ENCODE measurements at places on chromosomes 12 and 14.

DNA sequence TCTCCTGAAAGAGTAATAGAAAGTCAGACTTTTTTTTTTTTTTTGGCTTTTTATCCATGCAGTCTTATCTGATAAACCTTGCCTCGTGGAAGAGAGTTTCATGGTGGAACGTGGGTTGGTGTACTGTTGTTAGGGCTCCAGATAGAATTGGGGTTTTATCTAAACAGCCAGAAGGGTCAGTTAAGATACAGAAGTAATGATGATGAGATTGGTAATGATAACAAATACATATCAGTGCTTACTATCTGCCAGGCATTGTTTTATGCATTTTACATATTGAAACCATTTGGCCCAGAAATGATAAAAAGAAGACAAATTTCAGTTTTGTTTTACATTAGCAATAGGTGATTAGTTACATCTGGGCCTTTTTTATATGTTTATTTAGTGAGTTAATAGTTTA, 372.8 kb upstream of the PRICKLE1 start:
- no peak for DNase-seq

DNA sequence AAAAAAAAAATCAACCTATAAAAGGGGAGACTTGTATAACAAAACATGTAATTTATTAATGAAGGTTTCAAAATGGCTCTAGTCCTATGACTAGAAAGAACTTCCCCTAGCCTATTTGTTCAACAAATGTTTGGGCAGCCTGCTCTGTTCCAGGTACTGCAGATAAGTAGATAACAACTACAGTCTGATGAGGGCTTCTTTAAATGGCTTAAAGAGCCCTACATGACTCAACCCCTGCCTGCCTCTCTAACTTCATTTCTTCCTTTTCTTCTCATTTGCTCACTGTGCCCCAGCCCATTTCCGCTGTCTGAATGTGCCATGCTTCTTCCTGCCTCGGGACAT, 21.5 kb downstream of the ALDH6A1 start:
- DNase-seq, result peak; percentile 57

GRCh38 chr12:80607361-80608135, 99.9 kb upstream of the MYF6 start:
- no peak for DNase-seq

- no peak for DNase-seq
Observed at GRCh38 chr12:42630314-42630713, 40.8 kb upstream of the PRICKLE1 start.

GRCh38 chr12:77357655-77358054, 292.3 kb upstream of the E2F7 start:
- no peak for DNase-seq

GRCh38 chr12:57242691-57243454, 8.1 kb downstream of the STAC3 start:
- DNase-seq, result peak; percentile 73

- no peak for DNase-seq
Observed at GRCh38 chr12:13851828-13852227, 129.6 kb downstream of the GRIN2B start.

DNA sequence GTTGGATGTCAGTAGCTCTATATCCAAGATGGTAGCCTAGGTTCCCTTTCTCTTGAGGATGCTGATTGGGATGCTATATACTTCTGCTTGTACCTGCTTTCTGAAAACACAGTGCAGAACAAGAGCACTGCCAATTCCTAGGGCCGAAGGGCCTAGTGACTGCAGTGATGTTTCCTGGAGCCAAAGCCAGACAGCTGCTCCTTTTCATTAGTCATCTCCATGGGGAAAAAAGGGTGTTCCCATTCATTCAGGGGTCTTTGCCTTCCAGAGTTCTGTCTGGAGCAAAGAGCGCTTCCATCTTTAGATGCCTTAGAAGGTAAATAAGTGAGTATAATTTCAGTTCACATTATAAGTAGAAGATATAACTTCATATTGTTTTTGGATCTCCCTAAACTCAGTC, 85.5 kb downstream of the PTPRB start:
- DNase-seq, result no peak

GRCh38 chr14:31283578-31284252, 76.1 kb upstream of the HECTD1 start:
- DNase-seq, result no peak

GRCh38 chr14:50396631-50397389, at the start of gene CDKL1:
Gene CDKL1, minus strand, starts transcription at chr14:50396881. Its CDS starts 1,013 bp downstream, at chr14:50395868.
- peak; percentile 32 for DNase-seq

DNA sequence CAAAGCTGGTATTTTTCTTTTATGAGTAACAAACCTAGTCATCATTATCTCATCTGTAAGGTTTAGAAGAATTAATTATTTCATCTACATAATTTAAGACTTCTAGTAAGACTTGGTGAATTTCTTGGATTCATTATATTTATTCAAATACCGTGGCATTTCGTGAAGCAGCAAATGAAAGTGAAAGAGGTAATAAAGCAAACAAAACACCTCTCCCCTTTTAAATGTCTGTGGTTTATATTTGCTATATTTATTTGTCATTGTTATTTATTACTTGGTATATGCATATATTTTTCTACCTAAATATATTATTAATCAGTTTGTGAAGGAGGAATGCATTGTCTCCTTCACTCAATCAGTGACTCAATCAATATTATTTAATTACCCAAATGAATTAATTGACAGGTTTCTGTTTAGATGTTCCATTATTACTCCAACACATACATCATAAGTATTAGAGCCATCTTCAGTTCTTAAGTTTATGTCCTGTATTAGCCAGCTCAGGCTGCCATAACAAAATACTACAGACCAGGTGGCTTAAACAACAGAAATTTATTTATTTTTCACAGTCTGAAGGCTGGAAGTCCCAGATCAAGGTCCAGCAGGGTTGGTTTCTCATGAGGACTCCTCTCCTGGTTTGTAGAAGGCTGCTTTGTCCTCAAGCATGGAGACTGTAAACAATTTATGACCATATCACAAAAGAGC, 6.6 kb downstream of the CFAP54 start:
- no peak for DNase-seq

- DNase-seq, result no peak
Observed at GRCh38 chr12:27844366-27845090, 64.5 kb upstream of the MANSC4 start.

- DNase-seq, result no peak
Observed at GRCh38 chr14:20808162-20808483, 5.5 kb upstream of the RNASE1 start.

GRCh38 chr14:50058113-50058512, 58.3 kb downstream of the VCPKMT start:
- DNase-seq, result no peak

DNA sequence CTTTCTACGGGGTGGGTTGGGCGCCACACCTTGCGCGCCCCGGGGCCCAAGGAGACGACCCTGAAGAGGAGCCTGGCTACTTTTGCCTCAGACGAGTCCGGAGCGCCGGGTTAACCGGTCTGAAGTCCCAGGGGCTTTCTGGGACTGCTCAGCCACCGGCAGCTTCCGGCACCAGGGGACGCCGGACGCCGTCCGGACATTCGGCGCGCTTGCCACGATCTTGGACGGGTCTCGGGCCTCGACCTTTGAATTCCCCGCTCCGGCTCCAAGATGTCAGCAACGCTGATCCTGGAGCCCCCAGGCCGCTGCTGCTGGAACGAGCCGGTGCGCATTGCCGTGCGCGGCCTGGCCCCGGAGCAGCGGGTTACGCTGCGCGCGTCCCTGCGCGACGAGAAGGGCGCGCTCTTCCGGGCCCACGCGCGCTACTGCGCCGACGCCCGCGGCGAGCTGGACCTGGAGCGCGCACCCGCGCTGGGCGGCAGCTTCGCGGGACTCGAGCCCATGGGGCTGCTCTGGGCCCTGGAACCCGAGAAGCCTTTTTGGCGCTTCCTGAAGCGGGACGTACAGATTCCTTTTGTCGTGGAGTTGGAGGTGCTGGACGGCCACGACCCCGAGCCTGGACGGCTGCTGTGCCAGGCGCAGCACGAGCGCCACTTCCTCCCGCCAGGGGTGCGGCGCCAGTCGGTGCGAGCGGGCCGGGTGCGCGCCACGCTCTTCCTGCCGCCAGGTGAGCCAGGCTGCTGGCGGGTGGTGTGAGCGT, at the start of gene ACOT4:
Gene ACOT4, plus strand, starts transcription at position 184 of the 760 bp plus-strand sequence. Its CDS starts 87 bp downstream, at position 271.
- DNase-seq, result peak; percentile 42

DNA sequence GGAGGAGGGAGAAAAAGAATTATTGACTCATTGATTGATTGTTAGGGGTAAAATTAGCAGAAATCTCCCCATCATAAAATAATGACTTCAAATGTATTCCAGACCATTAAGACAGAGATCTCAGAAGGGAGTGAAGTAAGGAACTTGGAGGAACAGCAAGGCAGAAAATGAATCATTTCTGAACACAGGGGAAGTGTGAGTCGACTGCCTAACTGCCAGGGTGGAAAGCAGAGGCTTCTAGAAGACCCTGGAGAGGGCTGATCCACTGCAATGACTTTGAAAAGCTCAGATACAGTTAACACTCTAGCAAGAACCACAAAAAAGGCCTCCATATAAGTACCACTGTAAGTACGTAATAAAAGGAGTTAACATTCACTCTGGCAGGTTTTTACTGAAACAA, 9.7 kb downstream of the GLTP start:
- no peak for DNase-seq

- DNase-seq, result peak; percentile 43
Observed at GRCh38 chr14:100692859-100693558, 33.7 kb upstream of the DLK1 start.

GRCh38 chr12:95577820-95578219, 26.5 kb upstream of the USP44 start:
- DNase-seq, result no peak

GRCh38 chr14:58677996-58678395, 40.2 kb downstream of the DACT1 start:
- no peak for DNase-seq

DNA sequence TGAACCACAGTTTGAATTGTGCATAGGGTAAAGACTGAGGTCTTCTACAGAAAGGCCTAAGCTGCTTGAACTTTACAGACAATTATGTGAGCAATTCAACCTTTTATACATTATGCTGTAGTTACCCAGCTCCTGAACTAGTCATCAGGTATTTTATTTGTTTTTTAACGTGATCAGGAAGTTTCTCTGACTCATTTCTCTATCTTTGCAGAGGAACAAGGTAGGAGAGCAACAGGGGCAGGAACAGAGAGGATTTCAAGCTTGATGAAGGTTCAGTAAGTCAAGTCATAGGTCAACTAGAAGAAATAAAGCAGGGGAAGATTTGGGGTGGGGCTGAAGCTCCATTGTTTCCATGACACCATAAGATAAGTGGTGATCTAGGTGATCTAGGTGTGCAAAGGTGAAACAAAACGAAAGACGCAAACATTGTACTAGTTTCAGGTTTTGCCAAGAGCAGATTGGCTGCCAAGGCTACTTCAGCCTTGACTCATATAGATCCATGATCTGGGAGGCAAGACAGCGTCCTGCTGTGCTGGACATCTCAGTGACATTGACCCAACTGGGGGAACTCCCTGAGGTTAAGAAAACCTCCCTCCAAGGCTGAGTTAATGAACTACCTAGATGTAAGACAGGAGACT, 198.1 kb downstream of the DAD1 start:
- peak; percentile 23 for DNase-seq

- DNase-seq, result no peak
Observed at GRCh38 chr12:88202500-88202899, 60.4 kb downstream of the TMTC3 start.

DNA sequence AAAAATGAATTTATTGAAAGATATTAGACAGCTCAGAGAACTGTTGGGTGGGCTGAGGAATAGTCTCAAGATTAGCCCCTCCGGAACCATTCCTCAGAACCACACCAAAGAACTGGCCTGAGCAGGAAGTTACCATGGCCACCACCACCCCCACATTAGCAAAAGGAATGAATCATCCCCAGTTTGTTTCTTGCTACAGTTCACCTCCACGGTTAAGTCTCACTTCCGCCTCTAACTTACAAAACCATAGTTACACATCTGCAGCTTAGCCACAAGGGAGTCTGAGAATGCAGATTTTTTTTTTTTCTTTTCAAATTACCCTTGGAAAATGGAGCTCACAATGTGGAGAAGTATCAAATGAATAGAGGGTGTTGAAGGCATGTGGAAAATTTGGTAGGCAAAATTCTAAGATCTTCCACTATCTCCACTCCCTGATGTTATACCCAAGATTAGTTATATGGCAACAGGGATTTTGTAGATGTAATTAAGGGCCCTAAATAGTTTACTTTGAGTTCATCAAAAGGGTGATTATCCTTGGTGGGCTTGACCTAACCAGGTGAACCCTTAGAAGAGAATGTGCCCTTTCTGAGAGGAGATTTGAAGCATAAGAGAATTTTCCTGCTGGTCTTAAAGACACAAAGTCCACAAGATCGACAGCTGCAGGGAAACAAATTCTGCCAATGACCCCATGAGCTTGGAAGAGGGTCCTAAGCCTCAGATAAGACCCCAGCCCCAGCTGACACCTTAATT, 129.8 kb upstream of the KRR1 start:
- peak; percentile 33 for DNase-seq

DNA sequence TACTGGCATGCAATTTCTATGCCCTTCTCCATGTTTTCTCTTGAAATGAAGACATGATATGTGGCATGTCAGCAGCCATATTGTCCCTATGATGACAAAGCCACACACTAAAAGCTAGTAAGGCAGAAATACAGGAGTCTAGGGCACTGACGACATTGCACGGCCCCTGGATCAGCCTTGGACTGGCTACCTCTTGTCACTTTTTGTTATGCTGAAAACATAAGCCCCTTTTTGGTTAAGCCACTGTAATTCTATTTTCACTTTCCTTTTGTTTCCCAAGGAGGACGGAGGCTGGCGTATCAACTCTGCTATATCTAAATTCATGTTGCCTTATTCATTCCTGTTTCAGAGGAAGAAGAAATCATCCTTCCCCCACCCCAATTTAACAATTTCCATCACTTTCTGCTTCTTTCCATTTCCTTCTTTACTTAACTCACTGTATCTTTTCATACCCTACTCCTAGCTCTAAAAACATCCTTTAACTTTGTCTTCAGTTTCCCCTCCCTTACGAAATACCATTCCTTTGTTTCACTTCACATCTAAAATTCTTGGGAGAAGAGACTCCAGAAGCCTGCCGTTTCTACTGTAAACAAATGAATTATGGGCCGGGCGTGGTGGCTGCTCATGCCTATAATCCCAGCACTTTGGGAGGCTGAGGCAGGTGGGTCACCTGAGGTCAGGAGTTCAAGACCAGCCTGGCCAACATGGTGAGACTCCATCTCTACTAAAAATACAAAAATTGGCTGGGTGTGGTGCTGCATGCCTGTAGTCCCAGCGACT, 364.1 kb downstream of the PCNX1 start:
- no peak for DNase-seq

GRCh38 chr12:130961921-130962451, 8.3 kb downstream of the ADGRD1 start:
- no peak for DNase-seq

Measured in trophoblast cell (in vitro differentiated cells and primary cell).